ENCODE measurements at places on chromosomes 11 and 22.

- DNase-seq, result no peak
These were observed 319.8 kb downstream of the INSC start for GRCh38 chr11:15434529-15434928.

DNA sequence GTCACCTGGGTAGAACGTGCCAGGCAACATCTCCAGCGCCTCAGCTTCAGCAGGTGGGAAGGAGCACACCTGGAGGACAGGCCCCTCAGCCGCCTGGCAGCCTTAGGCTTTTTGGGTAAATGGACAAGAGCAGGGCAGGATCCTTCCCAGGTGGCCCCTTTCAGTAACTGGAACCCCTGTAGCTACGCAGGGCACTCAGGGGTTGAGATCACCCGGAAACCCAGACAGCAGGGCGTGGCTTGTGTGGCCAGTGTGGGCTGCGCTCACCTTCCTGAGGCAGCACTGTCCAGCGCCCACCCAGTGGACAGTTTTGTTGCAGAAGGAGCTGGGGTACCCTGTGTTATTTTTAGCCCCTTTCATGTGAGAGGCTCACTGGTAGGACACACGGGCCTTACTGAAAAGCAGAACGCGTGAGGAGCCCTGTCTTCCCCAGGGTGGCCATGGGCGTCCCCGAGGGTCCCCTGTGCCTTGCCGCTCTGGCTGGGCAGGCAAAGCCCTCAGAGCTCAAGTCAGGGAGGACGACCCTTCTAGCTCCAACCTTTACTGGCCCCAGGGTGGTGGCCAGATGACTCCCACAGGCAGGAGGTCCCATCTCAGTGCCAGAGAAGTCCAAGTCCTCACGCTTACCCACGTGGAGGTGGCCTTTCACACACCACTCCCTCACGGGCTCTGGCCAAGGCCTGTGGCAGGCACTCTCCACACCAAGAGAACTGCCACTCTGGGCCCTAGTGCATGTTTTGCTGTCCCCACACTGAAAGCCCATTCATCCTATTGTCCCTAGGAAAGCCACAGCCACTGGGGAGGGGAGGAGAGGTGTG, 75.8 kb downstream of the CTTN start:
- DNase-seq, result no peak

DNA sequence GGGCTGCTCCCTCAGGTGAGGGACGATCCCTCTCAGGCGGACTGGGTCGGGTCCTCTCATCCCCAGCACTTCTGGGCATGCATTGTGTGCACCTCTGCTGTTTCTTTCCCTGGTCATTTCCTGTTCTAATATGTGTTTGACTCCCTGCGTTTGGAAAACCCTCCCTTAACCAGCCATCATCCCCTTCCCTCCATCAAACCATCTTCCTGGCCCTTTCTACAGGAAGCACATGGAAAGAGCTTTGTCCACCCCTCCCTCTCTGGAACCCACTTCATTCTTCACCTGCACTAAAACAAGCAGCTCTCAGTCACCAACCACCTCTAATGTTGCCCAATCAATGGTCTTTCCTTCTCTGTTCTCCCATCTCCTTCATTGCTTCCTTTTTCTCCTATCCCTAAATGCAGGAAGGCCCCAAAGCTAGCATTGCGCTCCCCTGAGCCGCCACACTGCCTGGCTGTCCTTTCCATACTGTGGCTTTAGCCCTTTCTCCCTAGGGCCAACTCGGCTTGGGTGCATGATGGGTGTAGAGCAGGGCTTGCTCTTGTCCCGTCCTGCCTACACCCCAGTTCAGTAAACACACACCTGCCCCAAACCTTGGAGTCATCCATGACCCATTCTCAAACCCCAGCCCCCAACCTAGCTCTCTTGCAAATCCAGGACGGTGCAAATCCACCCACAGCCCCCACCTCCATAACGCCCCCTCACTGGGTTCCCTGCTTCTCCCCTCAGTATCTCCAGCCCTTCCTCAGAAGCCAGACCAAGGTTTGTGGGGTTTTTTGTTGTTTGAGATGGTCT, 5.4 kb upstream of the GAS2L1 start:
- no peak for DNase-seq

- no peak for DNase-seq
These were observed 60.1 kb downstream of the SCN3B start for GRCh38 chr11:123594188-123594901.

DNA sequence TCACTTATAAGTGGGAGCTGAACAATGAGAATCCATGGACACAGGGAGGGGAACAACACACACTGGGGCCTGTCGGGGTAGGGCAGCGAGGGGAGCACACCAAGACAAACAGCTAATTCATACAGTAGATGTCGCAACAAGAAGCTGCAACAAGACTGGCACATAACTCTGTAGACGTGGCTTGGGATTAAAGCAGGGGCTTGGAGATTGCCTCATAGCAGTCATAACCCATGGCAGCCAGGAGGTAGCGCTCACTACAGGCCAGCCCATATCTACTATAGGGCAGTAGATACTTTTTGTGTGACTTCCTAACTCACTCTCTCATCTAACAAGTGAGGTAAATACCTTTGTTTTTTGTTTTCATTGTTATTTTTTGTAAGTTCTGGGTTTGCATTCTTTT, 1.7 kb upstream of the OR9G4 start:
- no peak for DNase-seq

Measured in suppressor macrophage (primary cell).